ENCODE measurements at places on chromosomes 3 and 15.
A peak's percentile ranks its signal among the peaks of the same experiment; 100 is the strongest.

GRCh38 chr15:65049418-65049840, 4.2 kb downstream of the SLC51B start:
- DNase-seq = peak; percentile 80

- no peak for DNase-seq
These were observed 18.7 kb downstream of the UQCC5 start for GRCh38 chr3:52555056-52555455.

GRCh38 chr15:42171122-42171521, 14.7 kb upstream of the PLA2G4F start:
- DNase-seq = no peak

GRCh38 chr3:126326629-126327028, 30.6 kb downstream of the KLF15 start:
- DNase-seq = no peak

- no peak for DNase-seq
These were observed 127.6 kb upstream of the AZI2 start for GRCh38 chr3:28476194-28476593.

- DNase-seq = no peak
These were observed 273.7 kb upstream of the ATP11B start for GRCh38 chr3:182519569-182519968.

DNA sequence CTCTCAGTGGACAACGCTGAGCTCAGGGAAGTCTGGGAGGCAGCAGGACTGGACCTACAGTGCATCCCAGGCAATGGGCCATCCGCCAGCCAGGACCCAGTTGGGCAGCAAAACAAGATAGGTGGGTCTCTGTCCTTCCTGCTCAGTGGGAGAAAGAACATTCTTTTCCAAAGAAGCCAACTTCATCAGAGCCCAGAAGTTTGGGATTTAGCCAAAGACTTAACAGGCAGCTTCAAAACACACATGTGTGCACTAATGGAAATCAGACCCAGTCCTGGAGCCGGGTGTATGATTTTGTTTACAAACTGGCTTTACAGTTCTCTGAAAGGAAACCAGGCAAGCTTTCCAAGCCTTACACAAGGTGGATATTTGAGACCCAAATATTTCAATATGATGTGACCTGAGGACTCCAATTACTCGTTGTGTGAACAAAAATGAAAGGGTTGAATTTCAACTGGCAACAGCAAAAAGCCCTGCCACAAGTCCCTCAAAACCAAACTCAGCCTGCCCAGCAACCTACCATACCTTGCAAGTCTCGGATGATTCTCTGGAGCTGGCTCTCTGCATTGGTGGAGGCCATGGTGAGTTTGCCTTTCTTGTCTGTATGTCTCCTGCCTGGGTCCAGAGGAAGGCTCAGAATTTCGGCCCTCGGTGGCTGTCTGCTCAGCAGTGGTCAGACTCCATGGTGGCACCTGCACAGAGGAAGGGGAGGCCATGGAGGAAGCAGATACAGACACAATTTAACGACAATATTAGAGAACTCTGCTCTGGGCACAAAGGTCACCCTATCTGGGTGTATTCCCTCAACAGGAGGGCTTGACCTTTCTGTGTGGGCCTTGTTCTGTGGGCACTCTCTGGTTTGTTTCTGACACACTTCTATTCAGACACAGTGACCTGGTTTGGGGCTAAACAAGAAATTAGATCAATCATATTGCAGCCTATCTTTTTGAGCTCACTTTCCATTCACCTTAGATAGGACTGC, 11.0 kb downstream of the FYCO1 start:
- DNase-seq = no peak

- DNase-seq = no peak
These were observed 5.7 kb downstream of the STIMATE start for GRCh38 chr3:52891615-52892081.

DNA sequence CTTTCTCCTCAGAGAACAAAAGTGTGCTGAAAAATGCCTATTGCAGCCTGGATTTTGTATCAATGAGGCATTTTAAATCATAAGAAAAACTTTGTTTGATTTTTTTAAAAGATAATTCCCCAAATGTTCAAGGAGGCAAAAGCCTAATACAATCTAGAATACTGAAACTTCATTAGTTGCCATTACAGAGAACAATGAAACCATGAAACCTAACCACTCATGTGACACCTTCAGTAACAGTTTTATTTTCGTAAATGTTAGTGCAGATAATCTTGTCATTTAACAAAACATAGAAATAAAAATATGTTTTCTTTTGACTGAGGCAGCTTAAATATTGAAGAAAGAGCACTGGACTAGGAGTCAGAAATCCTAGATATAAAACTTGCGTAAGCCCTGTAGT, 655.9 kb downstream of the RBMS3 start:
- no peak for DNase-seq

- DNase-seq = no peak
These were observed 88.9 kb downstream of the ITPR1 start for GRCh38 chr3:4581920-4582611.

DNA sequence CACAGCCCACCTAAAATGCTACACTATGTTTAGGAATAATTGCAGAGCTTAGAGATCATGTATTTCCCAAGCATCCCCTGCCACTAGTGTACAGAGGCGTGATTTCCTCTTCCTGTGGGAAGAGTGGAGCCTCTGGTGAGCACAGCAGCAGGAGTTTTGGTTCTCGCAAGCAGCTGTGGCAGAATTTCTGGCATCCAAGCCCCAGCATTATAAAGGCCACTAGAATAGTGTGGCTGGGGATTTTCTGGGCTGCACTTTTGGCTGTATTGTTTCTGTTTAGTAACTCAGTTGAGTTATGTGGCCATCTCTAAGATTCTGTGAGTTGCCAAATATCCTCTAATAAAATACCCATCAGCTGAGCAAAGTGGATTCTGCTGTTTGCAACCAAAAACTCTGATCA, 64.7 kb downstream of the GPR176 start:
- DNase-seq = no peak

GRCh38 chr3:32778389-32778788, 39.4 kb upstream of the TRIM71 start:
- DNase-seq = no peak

DNA sequence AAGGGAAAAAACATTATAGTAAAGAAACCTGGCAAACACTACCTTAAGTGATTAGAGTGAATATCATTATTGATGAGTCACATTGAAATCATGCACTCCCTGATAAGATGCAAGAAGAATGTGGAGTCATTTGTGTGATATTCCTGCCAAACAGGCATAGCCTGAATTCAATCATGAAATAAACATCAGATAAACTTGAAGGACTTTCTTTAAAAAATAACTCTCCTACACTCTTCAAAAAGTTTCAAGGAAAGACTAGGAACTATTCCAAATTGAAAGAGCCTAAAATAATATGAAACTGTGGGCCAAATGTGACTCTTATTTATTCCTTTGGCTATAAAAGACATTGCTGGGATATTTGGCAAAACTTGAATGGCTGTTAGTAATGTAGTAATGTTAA, 625.7 kb upstream of the LMCD1 start:
- no peak for DNase-seq
